ENCODE measurements at places on chromosomes 16 and 17.

DNA sequence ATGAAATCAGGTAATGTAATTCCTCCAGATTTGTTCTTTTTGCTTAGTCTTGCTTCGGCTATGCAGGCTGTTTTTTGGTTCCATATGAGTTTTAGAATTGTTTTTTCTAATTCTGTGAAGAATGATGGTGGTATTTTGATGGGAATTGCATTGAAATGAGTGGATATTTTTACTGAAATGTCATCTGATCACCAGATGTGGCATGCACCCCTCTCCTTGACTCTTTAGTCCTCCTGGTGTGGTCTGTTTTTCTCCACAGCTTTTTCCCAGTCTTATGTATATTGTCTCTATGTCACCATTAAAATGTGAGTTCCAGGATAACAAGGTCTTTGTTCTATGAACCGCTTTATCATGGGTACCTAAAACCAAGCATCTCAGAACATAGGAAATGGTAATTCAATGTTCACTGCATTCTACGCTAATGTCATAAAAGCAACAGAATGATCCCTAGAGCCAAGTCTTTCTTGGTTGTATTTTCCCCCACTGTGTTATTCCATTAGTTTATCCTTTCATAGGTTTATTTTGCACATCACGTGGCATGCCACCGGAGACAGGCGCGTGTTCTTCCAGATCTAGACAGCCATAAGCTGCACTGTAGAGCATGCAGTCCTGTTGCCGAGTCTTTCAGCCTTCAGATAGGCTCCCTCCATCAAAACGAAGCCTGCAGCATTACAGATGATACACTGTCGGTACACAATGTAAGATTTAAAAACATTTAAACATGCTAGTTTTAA is 172.5 kb downstream of the RPTOR start:
- DNase-seq, result no peak

- DNase-seq, result peak; percentile 97
Observed at GRCh38 chr17:68381076-68381900, 76.0 kb downstream of the WIPI1 start.

- DNase-seq, result no peak
Observed at GRCh38 chr16:11049396-11050059, 105.2 kb downstream of the CLEC16A start.

- DNase-seq, result peak; percentile 45
Observed at GRCh38 chr17:30292286-30292858, 628 bp upstream of the BLMH start.

DNA sequence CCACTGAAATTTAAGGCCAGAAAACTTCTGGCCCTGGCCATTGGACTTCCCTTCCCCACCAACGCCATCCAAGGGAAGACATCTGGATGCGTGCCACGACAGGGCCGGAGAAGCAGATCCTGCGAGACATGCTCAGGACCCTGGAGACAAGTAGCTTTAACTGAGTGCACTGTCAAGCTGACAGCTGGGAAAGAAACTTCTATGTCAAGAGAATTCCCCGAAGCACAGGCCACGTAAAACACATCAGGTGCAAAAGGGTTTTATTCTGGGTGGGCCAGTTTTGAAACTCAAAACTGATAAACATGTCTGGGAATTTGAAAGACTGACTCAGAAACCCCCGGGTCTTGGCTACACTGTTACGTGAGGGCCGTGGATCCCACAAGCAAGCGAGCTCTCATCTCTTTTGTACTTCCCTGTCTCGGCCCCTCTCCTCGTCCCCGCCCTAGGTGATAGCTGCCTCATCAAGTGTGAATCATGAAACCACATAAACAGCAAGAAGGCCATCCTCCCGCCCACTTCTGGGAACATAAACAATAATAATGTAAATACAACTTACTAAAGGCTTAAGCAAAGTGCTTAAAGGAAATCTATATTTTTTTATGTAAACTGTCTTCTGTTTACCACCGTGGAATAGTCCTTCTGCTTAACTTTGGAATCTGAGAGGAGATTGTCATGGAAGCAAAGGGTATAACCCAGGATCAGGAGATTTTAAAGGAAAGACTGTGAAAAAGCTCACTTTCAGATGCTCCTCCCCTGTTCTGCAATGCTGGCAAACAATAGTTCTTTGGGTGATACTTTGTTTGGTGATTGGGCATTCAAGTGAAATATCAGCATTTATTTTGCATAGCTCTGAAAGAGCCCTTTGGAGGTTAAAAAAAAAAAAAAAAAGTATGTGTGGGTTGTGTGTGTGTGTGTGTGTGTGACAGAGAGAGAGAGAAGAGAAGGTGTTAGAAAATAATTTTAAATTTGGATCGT is 406.0 kb upstream of the MAF start:
- no peak for DNase-seq

- peak; percentile 70 for DNase-seq
Observed at GRCh38 chr17:7673239-7673638, 14.1 kb downstream of the TP53 start.

DNA sequence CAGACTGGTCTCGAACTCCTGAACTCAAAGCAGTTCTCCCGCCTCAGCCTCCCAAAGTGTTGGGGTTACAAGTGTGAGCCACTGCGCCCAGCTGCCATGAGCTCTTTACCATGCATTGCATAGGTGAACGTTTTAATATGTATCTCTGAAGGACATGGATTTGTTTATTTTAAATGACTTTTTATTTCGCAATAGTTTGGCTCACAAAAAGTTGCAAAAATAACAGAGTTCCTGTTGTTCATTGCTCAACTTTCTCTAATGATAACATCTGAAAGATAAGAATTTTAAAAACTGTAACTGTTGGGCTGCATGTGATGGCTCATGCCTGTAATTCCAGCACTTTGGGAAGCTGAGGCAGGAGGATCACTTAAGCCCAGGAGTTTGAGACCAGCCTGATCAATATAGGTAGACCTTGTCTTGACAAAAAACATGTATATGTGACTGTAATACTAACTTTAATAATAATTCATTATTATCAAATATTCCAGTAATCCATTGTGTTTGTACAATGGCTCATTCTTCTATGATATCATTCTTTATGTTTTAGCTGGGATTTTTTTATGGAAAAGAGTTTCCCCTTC is 80.1 kb downstream of the ABCC1 start:
- no peak for DNase-seq

GRCh38 chr17:32627239-32627996 is 140.6 kb downstream of the CDK5R1 start:
- DNase-seq, result no peak

DNA sequence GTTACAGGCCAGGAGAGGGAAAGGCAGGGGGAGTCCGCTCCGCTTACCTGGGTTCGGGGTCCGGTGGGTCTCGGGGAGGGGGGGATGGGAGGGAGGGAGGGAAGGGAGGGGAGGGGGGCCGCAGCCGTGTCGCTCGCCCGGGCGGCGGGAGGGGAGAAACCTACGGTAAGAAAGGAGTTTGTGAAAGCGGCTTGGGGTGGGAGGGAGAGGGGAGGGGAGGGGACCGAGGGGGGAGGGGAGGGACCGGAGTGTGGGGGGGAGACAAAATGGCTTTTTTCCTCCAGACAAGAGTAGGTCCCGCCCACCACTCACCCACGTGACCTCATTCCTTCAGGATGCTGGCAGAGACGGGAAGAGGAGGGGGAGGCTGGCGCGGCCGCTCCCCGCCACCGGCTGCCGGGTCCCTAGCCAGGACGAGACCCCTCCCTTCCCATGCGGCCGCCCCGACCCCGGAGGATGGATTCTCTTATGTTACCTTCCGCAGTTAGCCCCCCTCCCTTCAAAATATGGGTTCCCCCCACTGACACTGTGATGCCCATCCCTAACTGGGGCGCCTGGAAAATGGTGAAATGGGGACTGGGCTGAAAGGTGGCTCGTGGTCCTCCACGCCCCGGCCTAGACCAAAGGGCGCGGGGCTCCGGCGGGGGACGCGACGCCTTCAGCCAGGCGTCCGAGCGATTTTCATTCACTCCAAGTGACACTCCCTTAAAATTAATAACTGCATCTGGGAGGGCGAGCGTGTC is at the start of gene PCGF2:
Gene PCGF2 (minus strand): TSS at position 188 of the 743 bp plus-strand sequence. CDS start 7,934 bp downstream, outside the sequence.
- DNase-seq, result no peak

- no peak for DNase-seq
Observed at GRCh38 chr16:51407199-51407598, 256.1 kb upstream of the SALL1 start.

DNA sequence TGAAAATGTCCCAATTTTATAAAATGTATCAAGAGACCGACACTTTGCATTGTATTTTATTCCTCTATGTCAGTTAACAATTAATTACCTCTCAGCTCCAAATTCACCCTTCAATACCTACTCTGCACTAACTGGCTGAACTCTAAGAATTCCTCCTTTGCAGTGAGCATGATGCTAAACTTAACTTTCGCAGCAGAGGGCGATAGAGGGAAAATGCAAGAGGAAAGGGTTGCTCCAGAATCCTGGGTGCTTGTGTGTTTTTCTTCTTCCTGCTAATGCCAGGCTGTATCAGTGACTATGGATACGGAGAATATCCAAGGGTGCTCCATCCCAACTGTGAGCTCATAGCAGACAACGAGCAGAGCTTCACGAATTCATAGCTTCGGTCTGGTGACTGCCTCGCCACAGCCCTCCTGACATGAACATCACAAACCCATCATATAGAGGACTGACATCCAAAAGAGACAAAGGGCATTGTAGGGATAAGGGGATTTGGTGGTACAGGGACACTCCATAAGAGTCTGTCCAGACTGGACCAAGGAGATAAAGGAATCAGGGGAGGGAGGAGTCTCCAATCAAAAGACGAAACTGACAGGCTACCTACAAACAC is 172.9 kb downstream of the STX8 start:
- peak; percentile 19 for DNase-seq

Data from inflammatory macrophage (primary cell).